ENCODE measurements at places on chromosomes 11 and 22.

DNA sequence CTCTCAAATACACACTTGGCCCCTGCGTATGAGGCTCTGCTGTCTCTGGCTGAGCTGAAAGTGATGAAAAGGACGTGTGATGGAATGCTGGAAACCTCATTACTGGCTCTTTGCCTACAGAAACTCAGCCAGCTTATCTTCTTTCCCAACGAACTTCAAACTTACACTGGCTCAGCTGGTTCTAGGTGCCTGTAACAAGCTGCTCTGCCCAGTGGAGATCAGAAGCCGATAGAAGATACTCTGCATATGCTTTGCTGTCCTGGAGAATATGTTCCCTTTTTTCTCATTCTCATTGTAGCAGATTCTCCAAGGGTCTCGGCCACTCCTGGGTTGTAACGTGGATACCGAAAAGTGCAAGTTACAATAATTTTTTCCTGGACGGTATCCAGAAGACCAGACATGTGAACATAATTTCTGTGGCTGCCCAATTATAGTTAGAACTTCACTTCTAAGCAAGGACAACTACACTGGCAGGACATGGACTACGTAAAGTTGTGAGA lies 405.3 kb upstream of the CCDC90B start:
- no peak for DNase-seq

DNA sequence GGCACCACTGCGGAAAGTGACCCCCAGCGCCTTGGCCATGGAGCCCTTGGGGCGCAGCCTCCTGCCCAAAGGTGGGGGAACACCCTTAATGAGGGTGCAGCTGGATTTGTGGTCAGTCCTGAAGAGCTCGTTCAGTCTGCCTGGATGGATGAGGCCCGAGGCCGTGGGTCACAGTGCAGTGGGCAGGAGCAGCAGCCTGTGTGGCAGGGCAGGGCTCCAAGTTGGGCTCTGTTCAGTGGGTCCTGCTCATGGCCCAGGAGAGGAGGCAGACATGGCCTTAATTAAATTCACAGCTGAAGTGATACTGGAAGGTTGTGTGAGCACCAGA lies 33.3 kb downstream of the FAM83F start:
- no peak for DNase-seq

DNA sequence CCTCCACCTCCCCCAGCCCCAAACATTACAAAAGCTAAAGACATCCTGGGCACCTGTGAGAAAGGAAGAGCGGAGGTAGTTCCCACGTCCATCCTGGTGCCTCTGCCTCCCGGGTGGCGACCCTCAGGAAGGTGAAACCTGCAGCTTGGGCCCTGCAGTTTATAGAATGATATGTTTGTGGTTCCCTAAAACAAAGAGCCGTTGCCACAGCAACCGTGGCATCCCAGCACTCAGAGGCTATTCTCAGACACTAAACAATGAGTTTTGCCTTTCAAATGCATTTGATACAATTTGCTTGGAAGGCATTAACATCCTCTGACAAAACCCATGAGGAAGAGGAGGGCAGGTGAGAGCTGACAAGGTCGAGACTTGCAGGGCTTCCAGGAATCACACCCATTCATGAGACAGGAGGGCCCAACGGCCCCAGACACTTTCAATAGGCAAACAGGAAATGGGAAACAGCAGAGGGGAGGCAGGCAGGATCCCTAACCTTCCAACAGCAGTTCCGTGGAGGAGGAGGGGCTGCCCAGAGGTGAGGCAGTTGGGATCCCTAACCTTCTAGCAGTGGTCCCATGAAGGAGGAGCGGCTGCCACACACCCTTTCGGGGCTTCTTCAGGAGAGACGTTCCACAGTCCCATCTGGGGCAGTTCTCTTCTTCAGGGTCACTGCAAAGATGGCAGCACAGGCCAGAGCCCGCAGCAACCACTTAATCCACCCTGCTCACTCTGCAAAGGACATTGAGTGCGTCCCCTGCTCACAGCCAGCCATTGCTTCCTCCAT lies 379.2 kb downstream of the SHANK2 start:
- no peak for DNase-seq

DNA sequence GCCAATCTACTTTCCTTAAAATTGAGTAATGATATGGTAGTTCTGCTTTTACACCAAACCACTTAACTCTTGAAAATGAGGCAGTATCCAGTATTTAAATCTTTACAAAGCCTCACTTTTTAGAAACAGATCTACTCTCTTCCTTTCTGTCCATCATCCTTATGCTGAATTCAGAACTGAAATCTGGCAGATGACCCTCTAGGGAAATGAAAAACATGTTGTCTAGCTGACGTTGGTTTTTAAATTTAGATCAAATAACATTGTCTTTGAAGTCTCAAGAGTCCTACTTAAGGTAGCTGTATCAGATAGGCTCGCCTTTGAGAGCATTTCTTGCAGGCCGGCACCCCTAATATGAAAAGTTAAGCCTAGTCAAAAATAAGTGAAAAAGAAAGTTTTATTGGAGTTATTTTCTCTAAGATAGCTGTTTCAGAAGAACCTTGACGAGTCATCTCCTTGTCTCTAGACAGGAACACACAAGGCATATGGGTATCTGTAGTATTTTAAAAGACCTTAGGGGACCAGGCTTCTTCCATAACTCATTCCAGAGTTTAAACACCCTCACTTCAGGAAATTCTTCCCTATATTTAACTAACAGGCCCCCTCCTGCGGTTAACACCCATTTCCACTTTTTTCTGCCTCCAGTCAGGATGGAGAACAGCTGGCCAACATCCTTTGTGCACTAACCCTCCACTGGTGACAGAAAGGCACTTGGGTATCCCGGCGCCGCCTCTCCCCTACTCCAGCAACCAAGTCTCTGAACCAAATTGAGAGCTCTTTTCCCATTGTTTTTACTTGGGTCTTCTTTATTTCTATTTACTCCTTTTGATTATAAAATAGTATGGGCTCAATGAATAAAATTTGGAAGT lies 81.2 kb downstream of the WNT11 start:
- DNase-seq: no peak

GRCh38 chr11:119566319-119566718 lies 143.3 kb upstream of the THY1 start:
- no peak for DNase-seq

DNA sequence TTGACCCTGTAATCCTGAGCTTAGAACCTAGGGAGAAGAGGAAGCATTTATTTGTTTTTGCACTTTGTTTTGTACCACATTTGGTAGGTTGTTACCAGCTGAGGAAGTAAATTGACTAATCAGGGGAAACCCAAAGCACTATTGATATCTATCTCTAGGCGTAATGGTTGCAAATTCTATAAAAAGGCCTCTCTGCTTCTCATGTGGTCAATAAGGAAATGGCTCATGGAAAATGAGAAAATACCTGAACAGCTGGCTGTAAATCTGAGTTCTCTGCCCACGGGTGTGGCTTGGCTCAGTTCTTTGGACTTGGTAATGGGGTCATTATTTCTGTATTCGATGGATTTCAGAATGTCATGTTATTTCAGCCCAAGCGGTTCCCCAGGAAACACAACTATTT lies 42.4 kb downstream of the BARX2 start:
- no peak for DNase-seq

- DNase-seq: no peak
These were observed 35.3 kb downstream of the MMP13 start for GRCh38 chr11:102920118-102920684.

DNA sequence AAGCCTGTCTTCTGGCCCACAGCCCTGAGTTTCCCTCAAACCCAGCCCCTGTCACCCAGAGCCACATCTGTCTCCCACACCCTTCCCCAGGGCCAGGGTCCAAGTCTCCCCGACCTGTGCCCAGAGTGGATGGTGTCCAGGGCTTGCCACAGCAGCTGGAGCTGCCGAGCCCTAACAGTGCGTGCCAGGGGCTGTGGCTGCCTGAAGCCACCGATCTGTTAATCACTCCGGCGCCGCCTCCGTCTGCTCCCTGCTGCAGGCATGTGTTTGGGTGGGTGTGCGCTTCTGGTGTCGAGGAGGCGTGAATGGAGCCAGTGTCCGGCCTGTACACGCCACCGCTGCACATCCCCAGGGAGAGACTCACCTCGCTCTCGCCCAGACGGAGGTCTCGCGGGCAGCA lies 26.1 kb downstream of the SHISAL1 start:
- DNase-seq: no peak

GRCh38 chr22:49632199-49633009 lies 195.3 kb downstream of the BRD1 start:
- DNase-seq: peak; percentile 84

DNA sequence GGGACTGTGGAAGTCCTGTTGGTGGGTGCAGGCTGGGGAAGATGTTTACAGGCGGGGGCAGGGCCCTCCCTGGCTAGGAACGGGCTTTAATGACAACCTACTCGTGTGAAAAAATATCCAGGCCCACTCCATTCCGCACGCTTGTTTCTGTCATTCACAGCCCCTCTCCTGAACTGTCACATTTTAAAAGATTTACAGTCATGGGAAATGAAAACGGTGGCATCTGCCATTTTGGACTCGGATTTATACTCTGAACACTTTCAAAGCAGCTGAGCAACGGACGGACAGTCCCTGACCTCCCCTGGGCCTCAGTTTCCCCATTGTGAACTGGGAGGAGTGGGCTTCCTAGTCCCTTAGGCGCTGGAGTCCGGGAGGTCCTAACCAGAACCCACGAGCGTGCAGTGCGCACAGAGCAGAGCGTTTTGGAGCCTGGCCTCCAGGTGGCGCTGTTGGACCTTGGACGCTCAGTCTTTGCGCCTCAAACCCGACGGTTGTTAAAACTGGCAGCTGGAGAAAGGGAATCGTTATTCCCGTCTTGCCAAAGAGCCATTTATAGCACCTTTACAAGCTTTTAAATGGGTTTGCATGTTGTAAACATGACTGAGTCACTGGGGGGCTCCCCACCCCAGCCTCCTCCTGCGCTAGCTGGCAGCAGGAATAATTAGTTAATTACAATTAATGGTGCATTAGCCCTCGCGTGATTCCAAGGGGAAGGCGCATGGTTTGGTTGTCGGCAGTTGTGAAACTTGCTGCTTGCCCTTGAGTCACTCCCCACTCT lies 75.3 kb downstream of the FBLN1 start:
- DNase-seq: peak; percentile 87

GRCh38 chr11:65585396-65586246 lies 9.8 kb downstream of the EHBP1L1 start:
- no peak for DNase-seq

GRCh38 chr22:48528221-48528915 lies 1299.3 kb downstream of the BRD1 start:
- DNase-seq: no peak

- no peak for DNase-seq
These were observed 29.2 kb downstream of the B3GAT1 start for GRCh38 chr11:134382830-134383229.

DNA sequence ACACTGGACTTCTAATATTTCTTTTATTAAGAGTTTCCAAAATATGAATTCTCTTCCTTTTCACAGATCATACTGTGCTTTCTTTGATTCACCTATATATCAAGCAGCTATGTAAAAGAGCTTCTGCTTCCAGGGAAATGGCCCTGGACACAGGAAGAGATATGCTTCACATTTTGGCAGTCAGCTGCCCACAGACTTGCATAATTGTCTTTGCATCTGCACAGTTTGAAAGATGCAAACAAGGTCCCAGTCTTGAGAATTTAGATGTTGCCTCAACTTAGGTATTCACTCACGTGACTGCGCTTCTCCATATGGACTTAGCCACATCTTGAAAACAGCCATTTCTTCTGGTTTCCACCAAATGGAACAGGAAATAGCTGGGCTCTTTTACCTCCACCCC lies 92.3 kb upstream of the POU2AF2 start:
- no peak for DNase-seq

DNA sequence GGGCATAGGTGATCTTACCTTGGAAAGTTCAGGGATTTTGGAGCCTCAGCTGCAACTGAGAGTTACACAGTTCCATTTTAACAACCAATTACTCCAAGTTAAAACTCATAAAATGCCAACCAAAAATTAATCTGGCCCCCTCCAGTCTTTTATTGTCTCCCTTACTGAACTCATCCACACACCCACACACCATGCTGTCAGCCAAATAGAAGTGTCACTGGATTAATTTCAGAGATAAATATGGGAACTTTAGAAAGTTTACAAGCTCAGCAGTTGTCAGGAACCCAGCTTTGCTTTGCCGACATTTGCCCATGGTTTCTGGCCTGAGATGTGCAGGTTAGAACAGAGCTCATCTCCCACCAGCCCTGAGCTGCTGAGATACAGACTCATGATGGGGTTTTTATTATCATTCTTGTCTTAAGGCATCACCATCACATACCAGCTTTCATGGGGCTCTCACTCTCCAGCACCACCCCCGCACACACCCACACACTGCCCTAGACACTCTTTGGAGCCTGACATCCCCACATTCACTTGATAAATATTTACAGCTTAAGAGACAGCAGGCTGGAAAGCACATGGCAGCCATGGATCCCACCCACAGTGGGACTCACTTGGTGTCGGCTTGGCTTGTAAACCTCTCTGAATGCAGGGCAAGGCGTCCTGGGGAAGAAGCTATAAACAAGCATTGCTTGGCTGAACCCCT lies 23.7 kb upstream of the CTR9 start:
- DNase-seq: no peak

DNA sequence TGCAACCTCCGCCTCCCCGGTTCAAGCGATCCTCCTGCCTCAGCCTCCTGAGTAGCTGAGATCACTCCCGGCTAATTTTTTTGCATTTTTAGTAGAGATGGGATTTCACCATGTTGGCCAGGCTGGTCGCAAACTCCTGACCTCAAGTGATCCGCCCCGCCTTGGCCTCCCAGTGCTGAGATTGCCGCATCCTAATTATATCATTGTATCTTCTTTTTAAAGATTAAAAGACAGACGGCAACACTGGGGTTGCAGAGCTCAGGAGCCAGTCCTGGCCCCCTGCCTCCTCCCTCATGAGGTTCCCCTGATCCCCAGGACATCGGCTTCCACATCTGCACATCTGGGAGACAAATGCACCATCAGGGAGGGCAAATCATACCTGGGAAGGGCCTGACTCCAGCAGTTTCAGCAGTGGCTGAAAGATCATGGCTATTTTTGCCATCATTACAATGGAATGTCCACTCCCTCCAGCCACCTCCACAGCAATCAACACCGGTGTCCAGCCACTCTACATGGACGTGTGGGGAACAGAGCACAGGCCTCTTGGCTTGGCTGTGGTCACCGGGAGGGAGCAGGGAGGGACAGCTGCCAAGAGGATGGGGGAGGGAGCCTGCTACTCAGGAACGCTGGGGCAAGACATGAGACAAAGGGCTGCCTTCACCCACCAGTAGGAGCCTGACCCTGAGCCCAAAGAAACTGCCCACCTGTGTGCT lies 9.2 kb upstream of the CELSR1 start:
- no peak for DNase-seq

GRCh38 chr22:28249402-28249801 lies 330.3 kb upstream of the PITPNB start:
- no peak for DNase-seq

GRCh38 chr11:96744697-96745096 lies 354.9 kb downstream of the JRKL start:
- no peak for DNase-seq

DNA sequence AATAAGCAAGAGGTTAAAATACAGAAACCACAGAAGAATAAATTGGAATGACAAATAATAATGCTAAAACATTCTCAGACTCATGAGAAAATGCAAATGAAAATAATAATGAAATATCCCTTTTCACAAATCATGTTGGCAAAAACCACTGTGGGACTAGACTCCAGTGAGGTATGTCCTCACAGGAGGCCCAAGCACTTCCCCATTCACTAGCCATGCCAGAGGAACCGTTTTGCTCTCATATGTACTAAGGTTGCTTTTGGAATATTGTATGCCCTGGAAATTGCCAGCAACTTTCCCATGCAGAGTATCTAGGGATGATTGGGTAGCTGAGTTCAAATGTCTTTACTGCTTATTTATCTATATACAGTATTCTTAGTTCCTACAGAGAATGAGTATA lies 106.2 kb upstream of the CHORDC1 start:
- no peak for DNase-seq
